ENCODE measurements at places on chromosomes 7 and 10. TPM values are rescaled to one million over a fixed set of nuclear protein-coding genes. Genes with fewer than 3 reads are reported as not detected.

Gene EN2
- total RNA-seq, result 2.2 TPM

Gene PCLO
- 1,083 TPM for total RNA-seq

Gene CUZD1
- not detected for total RNA-seq

Gene ITGA8
- not detected for total RNA-seq

Gene ASZ1
- total RNA-seq, result 1.0 TPM

Gene FAM25A
- not detected for total RNA-seq

Gene ITIH2
- total RNA-seq, result not detected

Gene FAM25G
- total RNA-seq, result not detected

Measured in SK-MEL-5 (cell line).